ENCODE measurements at places on chromosomes 1 and 21.

DNA sequence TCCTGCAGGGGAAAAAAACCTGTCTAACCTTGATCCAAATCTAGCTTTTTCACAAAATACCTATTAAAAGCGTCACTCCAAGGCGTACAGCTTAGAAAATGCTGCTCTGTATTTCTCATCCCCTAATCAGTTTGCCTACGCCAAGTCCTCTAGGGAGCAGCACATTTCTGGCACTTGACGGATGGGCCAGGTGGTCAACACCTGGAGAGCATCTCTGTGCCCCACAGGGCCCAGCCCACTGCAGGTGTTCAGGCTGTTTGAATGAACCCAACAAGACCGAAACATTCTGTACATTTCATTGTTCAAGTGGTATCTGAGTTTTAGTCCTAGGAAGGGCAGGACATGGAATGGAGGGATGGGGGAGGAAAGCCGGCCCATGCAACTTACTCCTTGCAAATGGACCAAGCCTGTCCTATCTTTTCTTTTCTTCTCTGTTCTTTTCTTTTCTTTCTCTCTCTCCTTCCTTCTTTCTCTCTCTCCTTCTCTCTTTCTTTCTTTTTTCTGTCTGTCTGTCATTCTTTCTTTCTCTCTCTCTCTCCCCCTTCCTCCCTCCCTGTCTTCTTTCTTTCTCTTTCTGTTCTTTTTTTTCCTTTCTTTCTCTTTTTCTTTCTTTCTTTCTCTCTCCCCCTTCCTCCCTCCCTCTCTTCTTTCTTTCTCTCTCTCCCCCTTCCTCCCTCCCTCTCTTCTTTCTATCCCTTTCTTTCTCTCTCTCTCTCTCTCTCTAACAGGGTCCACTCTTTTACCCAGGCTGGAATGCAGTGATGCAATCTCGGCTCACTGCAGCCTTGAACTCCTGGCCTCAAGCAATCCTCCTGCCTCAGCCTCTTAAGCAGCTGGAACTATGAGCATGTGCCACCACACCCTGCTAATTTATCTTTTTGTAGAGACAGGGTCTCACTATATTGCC, 29.1 kb downstream of the IGFN1 start:
- DNase-seq, result no peak

DNA sequence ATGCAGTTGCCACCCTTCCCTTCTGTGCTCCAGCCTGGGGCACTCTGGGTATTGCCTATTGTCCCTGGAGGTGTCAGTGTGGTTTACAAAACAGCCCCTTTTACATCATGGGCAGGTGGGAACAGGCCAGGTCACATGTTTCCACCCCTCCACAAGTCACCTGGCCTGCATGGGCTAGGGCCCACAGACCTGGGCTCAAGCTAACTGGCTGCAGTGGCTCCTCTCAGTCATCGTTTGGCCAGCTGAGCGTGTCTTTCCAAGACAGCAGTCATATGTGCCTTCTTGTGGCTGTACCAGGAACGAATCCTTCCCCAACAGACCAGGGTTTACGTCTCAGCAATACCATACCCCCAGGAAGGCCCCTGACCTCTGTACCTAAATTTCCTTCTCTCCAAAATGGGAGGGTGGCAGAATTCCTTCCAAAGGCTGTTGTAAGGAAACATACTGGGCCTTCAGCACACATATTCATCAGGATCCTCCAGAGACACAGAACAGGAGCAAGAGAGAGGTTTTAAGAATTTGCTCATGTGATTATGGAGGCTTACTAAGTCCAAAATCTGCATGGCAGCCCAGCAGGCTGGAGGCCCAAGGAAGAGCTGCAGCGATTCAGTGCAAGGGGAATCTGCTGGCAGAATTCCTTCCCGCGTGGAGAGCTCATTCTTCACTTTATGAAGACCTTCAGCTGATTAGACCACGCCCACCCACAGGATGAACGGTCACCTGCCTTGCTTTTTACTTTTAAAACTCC, 10.6 kb upstream of the TAS1R2 start:
- no peak for DNase-seq

DNA sequence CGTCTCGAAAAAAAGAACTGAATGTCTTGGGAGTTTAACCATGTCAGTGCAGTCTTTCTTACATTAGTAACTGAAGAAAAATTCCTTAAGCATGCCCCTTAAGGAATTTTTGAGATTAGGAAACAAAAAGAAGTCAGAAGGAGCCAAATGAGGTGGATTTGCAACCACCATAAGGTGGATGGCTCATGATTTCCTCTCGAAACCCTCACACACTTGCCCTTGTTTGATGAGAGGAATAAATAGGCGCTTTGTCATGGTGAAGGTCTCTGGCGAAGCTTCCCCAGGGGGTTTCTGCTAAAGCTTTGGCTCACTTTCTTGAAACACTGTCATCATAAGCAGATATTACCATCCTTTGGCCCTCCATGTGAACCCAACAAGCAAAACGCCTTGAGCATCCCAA, 68.2 kb downstream of the POFUT2 start:
- DNase-seq, result no peak

- no peak for DNase-seq
These were observed 21.9 kb downstream of the MTARC1 start for GRCh38 chr1:220808345-220809186.

DNA sequence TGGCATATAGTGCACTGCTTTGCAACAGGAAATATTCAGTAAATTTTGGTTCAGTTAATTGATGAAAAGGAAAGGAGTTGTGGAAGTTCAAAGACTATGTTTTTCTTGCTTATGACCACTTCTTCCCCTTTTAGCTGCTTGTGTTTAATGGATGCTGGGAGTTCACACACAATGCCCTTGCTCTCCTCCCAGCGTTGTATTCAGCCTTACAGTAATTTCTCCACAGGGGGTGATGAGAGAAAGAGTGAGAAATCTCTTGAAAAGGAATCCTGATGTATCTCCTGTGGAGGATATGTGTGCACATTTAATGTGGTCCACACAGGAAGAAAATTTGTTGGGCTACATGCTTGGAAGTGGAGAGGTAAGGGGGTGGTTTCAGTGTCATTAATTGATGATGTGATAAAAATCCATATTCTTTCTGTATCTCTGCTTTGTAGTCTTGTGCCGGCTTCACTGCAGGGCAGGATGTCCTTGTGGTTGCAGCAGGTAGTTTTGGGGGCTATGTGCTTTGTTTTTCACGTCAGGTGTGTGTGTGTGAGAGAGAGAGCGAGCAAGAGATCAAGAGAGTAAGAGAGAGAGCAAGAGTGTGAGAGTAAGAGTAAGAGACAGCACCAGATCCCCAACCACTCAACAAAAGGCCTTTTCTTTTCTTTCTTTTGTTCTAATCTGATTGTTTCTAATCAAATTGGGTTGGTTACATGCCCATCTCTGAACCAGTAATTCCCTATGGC, 204.4 kb downstream of the RWDD3 start:
- DNase-seq, result no peak

DNA sequence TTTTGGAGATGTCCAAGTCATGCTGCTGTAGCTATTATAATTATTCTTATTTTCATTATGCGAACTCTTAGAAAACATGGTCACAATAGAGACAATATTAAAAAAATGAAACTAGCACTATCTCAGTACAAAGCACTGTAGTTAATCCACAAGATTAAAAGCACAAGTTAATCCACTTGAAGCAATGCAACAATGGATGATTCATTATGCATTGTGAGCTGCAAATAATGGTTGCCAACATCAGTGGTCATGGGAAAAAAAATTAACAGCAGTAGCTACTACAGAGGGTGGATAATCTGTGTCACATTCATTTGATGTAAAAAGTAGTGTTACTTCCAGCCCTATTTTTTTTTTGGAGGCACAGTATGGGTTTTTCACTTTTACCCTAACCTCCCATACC, 56.7 kb downstream of the DPT start:
- DNase-seq, result no peak

DNA sequence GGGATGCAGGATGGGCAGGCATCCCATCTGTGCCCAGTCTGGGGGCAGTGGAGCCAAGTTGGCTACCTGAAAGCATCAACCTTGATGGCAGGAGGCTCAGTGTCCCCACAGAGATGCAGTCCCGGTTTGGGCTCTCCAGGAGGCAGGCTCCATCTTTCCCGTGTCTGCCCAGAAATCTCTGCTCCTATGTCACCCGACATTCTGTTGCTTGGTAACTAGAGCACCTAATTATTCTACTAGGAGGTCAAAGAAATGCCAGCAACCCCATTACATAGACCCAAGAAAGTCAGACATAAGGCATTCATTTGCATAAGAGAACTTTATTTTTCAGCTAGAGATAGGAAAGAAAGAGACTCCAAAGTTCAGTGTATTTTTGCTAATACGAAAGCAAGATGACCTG, 100.3 kb upstream of the BACE2 start:
- DNase-seq, result no peak

DNA sequence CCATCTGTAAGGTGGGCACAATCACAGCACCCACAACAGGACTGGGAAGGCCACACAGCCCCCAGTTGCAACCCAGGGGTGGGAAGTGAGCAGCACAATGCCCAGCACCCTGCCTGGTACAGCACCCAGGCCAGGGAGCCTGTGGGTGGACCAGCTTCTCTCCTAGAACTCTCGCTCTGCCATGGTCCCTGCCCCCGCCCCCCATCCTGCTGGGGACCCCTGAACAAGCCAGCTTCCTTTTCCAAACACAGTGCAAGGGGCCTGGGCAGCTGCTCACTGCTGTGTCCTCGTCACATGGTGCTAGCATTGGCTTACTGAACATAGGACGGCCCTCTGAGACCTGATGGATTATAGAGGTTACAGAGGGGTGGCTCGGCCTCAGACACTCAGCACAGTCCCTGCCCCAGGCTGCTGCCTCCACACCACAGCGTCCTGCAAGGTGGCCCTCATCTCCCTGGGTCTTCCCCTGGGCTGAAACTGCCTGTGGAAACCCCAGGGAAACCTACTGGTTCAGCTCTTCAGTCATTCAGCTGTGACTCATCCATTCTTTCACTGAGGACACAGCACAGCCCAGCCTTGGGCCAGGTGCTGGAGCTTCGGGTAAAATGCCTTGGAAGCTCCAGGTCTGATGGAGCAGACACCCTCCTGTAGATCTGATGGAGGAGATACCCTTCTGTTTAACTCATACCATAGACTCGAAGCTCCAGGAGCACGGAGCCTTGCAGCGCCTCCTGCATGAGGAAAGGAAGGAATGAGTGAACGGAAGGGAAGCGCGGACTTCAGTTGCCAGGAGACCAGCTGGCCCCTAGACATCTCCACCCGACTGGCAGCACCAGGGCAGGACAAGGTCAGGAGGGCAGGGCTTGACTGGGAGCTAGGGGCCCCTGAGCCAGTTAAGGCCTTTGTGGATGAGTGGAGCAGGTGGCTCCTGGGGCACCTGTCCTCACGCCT, 8.1 kb upstream of the PRDM16 start:
- DNase-seq, result no peak

Measured in stimulated activated CD4-positive, alpha-beta T cell treated with anti-CD3 and anti-CD28 coated beads, Interleukin-2, amount 100 ng/mL, for 24 hours (primary cell).